ENCODE measurements at places on chromosomes 12 and 14.

DNA sequence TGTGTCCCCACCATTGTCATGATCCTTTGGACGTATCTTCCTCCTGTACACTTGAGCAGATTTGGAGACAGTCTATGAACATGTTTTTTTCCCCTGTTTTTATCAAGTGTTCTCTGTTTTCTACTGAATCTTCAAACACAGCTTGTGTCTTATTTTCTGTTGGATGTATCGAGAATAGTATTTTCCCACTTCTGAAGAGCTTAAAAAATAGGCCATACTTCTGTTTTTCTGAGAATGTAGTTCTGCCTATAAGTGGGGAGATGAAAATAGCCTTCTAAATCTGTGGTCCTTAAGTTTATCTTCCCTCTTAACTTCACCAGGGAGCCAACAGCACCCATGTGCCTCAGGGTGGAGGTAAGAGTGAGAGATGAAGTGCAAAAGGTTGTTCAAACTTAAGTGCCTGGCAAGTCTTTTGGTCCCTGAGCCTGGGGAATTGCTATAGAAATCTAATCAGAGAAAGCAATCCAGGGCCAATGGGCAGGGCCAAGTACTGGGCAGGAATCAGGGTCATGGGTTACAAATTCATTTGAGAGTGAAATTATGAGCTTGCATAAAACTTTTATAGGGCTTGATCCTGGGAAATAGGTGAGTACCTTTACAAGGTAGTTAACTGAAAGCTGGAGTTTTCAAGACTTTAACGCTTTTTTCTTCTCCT, 58.9 kb downstream of the ARF6 start:
- no peak for DNase-seq

- DNase-seq, result no peak
Observed at GRCh38 chr12:26845984-26846383, 13.0 kb upstream of the ITPR2 start.

DNA sequence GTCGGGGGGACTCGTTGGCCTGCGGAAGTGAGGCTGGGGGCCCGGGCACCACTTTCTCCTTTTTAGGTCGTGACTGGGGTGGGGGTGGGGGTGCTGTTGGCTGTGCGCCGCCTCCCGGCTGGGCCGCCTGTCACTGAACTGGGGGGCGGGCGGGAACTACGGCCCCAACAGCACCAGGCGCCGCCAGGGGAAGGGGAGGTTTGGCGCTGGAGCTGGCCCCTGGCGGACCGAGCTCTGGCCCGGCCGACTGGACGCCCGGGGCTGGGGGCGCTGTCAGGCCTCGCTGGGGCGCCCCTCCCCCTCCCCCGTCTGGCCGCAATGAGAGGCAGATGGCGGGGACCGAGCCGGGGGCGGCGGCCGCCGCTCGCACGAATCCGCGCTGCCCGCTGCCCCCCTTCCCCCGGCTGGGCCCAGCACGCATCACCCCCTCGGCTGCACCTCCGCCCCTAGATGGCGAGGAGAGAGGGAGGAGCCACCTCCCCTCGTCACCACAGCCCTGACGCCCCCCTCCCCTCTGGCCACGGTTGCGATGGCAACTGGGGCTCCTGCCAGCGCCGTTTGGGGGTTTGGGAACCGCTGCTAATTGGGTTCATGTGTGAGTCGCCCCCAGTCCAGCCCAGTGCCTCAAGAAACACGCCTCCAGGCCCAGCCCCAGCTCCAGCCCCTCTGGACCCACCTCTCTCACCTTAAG, 723 bp downstream of the NFATC4 start:
- DNase-seq, result no peak

- no peak for DNase-seq
Observed at GRCh38 chr12:105799103-105799502, 339.7 kb downstream of the NUAK1 start.

GRCh38 chr12:108735855-108736254, 4.5 kb upstream of the CORO1C start:
- no peak for DNase-seq

GRCh38 chr12:29754235-29755189, 29.2 kb downstream of the TMTC1 start:
- DNase-seq, result no peak

DNA sequence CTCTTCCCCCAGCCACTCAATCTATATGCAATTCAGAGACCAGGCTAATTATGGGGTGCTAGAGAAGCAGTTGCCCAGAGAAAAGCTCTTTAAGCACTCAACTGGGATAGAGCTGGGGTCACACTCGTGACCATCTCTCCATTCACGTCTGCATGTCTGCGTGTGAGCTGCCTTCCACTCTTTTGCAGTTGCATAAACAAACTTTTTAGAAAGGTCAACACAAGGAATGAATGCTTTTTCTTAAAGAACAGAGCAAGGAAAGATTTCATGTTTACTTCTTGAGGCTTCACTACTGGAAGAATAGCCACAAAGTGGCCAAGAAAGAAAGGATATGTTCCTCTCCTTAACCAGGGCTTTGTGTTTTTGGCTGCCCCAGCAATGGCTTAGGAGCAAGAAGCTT, 151.1 kb downstream of the SAMD4A start:
- no peak for DNase-seq

DNA sequence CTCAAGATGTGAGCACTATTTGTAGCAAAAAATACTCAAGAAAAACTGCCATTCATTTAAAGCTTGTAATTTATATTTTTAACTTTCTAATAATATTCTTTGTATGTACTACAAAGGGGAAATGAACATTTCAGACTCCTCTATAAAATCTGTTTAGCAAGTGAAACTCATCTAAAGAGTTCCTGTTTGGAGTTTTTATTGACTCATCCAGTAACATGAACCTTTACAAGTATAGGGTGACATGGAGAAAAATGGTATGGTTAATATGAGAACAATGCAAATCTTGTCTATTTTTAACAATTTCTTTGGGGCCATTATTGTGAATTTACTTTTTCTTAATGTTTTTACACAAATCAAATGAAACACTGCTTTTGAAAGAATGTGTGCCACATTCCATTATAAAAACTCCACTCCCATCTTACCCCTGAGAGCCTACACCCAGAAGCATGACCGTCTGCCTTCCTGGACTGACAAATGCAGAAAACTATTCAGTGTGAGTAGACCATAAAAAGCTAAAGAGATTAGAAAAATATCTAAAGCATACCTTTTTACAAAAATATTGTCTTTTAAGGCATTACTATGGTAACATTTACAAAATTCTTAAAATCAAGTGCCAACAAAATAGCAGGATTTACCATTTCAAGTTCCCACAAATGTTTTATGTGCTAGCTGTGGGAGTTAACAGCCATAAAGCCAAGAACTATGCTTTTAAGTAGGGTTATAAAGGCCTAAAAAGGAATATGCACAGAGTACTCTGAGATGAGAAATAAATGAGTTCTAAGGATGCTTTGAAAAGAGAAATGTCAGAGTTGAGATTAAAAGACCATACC, 144.0 kb downstream of the ADAMTS20 start:
- DNase-seq, result no peak

GRCh38 chr12:95257541-95257940, 39.9 kb downstream of the VEZT start:
- DNase-seq, result no peak

GRCh38 chr14:106422066-106422465, 895.7 kb downstream of the TMEM121 start:
- DNase-seq, result no peak

DNA sequence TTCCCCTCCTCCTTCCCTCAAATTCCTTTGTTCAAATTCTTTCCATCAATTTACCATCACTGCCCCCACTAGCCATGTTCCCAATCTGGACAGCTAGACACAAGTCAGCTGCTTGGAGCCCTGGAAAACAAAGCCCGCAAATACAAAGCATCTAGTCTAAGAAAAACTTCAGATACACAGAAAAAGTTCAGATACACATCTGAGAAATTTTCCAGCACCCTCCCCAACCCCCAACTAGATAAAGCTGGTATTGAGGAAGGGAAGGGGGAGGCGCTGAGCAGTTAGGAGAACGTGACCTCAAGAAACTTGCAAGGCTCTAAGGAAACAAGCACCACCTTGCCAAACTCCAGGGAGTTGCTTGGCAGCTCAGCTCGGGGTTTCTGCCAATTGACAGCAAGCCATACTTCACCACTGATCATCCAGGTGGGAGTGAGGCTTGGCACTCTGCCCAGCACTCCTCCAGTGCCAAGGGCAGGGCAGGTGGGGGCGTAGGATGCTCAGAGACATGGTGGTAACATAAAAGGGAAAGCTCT, 5.1 kb upstream of the CNIH1 start:
- DNase-seq, result no peak

- DNase-seq, result no peak
Observed at GRCh38 chr12:50517421-50518048, 12.8 kb downstream of the DIP2B start.

GRCh38 chr14:22723815-22724214, 42.7 kb upstream of the OXA1L start:
- no peak for DNase-seq

DNA sequence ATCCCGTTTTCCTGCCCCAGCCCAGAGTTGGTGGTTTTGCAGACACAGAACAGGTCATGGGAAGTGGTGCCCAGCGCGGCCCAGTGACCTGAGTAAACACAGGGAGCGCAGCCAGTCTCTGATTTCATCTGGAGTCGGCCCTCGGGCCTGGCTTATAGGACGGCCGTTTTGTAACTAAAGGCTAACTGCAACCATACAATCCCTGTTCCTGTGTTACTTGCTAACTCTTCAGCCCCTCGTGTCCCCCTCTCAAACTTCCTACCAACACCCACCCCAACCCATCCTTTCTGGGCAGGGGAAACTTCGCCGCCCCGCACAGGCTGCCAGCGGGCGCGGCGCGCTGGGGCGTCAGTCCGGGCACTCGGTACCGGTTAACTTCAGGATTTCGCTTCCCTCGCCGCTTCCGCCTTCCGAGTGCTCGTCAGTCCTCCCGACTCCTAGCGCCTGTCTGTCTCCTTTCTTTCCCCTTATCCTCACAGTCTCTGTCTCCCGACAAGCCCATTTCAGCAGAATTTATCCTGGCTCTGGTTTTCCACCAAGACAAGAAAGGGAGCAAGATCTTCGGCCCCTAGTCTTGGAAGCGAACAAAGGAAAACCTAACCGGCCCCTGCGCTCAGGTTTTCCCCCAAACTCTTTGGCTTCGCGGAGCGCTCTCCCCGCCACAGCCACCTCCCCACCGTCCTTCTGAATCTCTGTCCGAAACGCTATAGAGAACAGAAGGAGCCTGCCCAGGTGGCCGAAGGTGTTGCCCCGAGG, 2.0 kb downstream of the SIX1 start:
- DNase-seq, result no peak

DNA sequence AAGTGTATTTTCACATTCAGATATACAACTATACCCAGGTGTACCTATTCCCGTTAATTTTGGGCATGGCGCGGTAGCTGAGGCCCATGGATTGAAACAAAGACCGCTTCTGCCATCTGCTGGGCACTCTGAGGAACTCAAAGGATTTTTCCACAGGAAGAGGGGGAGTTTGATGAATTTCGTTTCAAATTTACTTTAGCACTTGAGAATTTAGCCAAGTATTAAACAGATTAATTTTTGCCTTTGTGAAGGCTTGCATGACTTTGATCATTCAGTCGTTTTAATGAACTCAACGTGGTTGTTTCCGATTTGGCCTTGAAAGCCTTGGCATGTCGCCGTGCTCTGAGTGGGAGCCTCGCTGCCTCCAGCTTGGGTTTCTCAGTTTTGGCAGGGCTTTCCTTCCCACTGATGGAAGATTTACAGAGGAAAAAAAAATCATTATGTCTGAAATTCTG, 153.2 kb upstream of the DDHD1 start:
- peak; percentile 33 for DNase-seq

GRCh38 chr14:89458713-89459420, 41.8 kb upstream of the FOXN3 start:
- no peak for DNase-seq

- DNase-seq, result no peak
Observed at GRCh38 chr14:59267046-59267445, 78.6 kb downstream of the DAAM1 start.

DNA sequence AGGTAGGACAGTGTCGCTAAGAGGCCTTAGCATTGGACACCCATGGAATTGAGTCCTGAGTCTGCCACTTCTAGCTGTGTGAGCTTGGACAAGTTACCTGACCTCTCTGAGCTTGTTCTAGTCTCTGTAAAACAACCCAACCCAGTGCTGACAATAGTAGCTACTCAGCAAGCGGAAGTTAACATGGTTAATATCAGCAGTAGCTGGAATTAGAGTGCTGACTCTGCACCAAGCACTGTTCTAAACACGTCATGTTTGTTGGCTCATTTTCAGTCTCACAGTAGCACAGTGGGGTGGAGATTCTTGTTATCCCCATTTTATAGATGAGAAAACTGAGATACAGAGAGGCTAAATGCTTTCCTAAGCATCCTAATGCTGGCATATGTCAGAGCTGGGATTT, 47.5 kb upstream of the RIN3 start:
- no peak for DNase-seq

DNA sequence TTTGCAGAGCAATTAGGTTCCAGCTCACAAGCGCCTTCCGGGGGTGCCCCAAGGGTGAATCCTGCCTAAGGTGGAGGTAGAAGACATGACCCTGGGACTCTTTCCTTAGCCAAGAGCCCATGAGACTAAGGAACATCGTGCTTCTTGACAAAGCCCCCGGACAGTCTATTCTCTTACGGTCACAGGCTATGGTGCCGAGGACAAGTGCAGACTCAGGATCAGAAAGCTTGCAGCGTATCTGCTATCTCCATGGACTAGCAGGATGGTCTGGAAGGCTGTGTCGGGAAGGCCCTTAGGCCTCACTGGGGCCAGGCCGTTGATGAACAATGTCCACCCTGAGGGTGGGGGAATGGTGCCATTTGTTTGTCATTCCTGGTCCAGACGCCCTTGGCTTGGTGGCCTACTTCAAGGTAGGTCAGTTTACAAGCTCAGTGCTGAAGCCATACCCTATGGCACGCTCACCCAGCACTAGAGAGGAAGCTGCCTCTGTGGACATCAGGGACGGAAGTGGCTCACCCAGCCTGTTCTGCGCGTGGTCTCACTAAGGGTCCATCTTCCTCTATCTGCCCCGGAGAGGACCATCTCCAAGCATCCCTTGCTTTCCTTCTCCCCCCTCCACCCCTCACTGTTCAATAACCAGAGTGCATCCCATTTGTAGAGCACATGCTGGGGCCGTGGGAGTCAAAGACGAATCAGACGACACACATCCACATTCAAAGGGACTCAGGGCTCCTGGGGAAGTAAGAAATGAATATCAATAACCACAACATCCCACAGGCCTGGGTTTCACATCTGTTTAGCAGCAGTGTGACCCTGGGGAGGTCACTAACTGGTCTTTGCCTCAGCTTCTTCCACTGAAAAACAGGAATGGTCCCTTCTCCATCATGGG, 45.0 kb upstream of the IQSEC3 start:
- no peak for DNase-seq

DNA sequence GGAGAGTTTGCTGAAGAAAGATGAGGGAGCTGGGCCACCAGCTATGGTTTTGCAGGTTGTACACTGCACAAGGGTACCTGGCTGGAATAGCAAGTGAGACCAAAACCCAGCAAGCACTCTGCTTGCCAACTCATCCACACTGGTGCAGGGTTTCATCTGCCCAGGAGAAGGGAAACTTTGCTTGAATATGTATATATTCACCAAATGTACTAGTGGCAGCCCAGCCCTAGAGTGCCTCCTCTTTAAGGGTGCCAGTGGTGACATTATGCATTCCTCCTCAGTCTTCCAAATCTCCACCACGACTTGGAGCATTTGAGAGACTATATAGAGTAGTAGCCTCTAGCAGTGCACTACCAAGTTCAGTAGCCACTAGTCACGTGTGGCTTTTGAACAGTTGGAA, 136.8 kb downstream of the LLPH start:
- DNase-seq, result no peak

GRCh38 chr12:14327711-14328110, 37.8 kb upstream of the ATF7IP start:
- no peak for DNase-seq

GRCh38 chr14:95469134-95469481, 47.3 kb downstream of the SYNE3 start:
- DNase-seq, result no peak

GRCh38 chr12:15796493-15797141, 7.4 kb upstream of the EPS8 start:
- DNase-seq, result no peak
